Activated naive CD4-positive, alpha-beta T cell treated with anti-CD3 and anti-CD28 coated beads, Interleukin-2, amount 50 U/mL, for 16 hours (primary cell): ENCODE measurements at places on chromosomes 1 and 21.

GRCh38 chr1:5979536-5980313 lies 12.5 kb downstream of the NPHP4 start:
- DNase-seq = no peak

- no peak for DNase-seq
Measured at GRCh38 chr21:25557180-25557579, 50.1 kb downstream of the MRPL39 start.

GRCh38 chr1:206059355-206059915 lies 6.5 kb downstream of the RHEX start:
- DNase-seq = no peak

GRCh38 chr1:227929751-227930472 lies 17.8 kb downstream of the WNT9A start:
- DNase-seq = no peak

DNA sequence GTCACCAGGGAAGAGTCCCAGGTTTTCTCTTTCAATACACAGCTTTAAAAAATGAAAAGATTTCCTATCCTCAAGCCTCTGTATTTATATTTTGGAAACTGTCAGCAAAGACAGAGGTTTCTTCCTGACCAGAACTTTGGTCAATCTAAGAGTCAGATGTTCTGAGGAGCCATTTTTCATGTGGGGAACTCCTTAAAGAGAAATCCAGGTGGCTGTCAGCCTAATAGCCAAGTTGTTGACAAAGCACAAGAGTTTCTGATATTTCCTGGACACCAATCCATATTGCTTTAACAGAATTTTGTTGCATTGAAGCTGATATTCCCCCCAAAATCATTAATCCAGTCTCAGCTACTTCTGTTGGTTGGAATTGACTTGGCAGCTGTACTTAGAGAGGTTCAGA lies 318.6 kb upstream of the NFIA start:
- no peak for DNase-seq

DNA sequence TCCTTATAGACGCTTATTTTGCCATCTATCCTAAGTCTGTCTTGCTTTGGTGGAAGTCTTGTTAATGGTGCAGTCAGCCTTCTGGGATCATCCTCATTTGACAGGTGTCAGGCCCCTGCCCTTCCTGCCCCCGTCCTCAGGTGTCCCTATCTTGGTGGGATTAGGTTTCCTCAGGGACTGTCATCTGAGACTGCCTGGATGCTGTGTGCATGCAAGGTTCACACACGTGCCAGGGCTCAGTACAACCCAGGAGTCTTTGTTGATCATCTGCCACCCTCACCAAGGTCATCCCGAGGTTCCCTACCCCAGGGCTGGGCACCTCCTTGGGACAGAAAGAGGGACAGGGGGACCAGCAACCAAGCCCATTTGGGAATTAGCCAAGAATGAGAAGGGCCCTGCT lies 18.0 kb downstream of the PADI2 start:
- DNase-seq = no peak

- no peak for DNase-seq
Measured at GRCh38 chr1:195597891-195598290, 1010.3 kb downstream of the KCNT2 start.

- DNase-seq = no peak
Measured at GRCh38 chr1:172777767-172778166, 118.9 kb downstream of the FASLG start.

DNA sequence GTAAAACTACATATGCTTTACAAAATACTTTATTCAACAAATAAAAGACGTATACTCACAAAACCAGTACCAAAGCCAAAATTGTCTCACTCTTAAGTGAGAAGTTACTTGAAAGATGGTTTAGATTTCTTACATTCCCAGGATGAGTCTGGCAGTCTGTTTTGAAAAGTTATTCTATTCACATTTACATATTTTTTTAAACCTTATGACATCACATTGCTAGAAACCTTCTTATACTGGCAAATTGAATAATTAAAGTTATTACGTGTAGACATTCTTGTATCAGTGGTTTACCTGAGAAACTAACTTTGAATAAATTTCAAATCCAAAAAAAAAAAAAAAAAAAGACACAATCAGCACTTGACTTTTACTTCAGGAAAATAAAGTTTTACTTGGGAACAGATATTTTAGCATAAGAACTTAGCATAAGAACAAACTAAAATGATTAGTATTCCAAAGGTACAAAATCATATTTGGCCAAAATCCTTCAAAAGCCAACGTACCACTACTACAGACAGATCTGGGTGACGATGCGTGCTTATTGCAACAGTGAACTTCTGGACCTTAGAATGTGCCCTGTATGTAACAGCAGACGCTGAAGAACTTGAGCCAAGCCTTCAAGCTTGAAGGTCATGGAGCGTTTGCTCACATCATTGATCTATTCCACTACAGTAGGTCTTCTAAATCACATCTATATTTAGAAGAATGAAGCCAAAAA lies 2.5 kb downstream of the CDC42BPA start:
- no peak for DNase-seq

GRCh38 chr1:31573261-31573660 lies 3.1 kb upstream of the TINAGL1 start:
- no peak for DNase-seq
